Activated CD4-positive, alpha-beta T cell treated with anti-CD3 and anti-CD28 coated beads, Interleukin-2, amount 50 U/mL, for 24 hours (primary cell): ENCODE measurements at places on chromosomes 5 and 9.

DNA sequence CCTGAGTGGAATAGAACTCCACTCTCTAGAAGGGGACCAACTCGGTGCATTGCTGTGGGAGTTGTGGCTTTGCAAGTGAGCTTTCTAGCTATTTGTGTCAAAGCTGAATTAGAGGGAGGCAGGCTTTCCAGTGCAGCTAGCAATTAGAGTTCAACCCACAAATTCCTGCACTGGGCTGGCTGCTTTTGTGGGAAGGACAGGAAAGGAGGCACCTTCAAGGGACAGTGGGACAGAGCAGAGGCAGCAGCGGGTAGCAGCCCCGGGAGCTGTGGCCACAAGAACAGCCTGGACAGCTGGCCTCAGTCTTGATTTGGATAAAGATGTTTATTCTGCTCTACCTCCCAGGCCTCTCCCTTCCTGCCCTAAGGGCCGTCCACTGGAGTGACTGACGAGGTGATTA is 83.7 kb upstream of the SLIT3 start:
- no peak for DNase-seq

- DNase-seq = no peak
Measured at GRCh38 chr5:14708551-14708950, 44.0 kb downstream of the OTULIN start.

DNA sequence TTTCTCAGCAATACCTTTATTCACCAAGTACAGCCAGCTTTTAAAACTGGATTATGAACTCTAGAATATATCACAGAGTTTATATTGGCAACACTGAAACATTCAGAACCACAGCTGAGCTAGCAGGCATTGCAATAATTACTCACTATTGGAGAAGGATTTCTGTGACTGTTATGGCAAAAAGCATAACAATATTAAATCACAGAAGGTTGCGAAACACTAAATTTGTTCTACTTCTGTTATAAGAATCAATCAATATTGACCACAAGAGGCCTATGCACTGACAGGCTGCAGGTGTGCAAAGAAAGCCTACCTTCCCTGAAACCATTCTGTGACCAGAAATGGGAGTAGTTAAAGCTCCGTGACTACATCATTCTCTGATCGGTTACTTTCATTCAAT is 59.2 kb downstream of the AP3B1 start:
- DNase-seq = no peak

- no peak for DNase-seq
Measured at GRCh38 chr5:31898036-31898632, 259.2 kb downstream of the PDZD2 start.

- DNase-seq = no peak
Measured at GRCh38 chr5:73619606-73620333, 6.2 kb upstream of the ARHGEF28 start.
